ENCODE measurements at places on chromosomes 3 and 15.

DNA sequence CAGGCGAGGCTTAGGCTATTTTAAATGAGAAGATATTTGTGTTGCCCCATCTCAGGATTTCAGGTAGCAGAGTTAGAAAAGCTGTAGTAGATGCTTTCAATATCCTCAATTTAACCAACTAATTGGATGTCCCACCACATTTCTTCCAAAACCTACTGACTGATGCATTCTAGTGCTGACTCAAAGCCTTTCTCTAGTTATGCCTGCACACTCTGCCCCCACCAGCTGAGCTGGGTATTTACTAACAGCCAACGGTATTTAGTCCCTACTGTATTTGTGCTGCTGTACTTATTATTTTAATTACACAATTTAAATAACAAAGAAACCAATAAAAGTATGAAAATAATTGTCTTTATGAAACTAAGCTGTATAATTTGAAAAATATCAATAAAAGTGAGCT lies 139.5 kb downstream of the OSBPL10 start:
- DNase-seq = no peak

- DNase-seq = peak; percentile 69
Measured at GRCh38 chr3:83928391-83928790, 1030.4 kb upstream of the CADM2 start.

DNA sequence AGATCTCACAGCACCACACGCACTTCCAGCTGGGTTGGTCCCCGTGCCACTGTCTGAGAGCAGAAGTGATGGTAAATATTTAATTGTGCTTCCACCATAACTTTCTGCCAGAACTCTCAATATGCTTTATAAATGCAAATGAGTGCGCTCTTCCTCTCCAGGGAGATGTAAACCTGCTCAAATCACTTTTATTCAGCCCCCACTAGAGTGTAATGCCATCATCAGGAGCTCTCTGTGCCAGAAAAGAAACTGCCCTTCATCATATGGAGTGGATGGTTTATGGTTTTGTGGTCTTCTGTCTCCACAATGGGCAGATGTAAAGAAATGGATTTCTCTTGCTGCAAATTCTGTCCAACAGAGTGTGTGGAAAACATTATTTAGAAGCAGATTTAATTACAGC lies 127.0 kb downstream of the EPHB1 start:
- DNase-seq = no peak

DNA sequence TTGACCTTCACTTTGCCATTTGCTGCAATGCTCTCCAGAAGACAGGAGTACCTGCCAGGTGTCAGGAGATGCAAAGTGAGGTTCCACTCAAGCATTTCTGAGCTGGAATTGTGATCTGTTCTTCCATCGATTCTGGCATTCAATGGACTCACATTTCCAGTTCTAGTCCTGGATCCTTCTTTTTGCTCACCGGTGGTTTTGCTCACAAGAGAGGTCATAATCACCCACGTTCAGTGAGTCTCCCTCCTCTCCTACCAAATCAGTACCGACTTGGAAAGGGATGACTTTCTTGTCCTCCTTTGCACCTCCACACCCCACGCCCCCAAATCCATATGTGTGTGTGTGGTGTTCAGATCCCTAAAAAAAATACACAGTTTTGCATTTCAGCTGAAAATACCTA lies 206.7 kb upstream of the IGF1R start:
- no peak for DNase-seq

GRCh38 chr3:71083726-71084131 lies 499.8 kb downstream of the FOXP1 start:
- DNase-seq = no peak

- no peak for DNase-seq
Measured at GRCh38 chr15:92637626-92638025, 17.9 kb downstream of the FAM174B start.

- DNase-seq = no peak
Measured at GRCh38 chr15:41648097-41648496, 12.1 kb upstream of the MGA start.

GRCh38 chr3:39107388-39108199 lies at the start of the genes GORASP1 and TTC21A:
Gene GORASP1, minus strand, starts transcription at chr3:39107627. Its CDS starts 86 bp downstream, at chr3:39107541.
Gene TTC21A, plus strand, starts transcription at chr3:39107680. Its CDS starts 158 bp downstream, at chr3:39107838.
- DNase-seq = peak; percentile 81
